NCI-H1092 (cell line): ENCODE measurements at places on chromosomes 4 and X.
A peak's percentile ranks its signal among the peaks of the same experiment; 100 is the strongest.

DNA sequence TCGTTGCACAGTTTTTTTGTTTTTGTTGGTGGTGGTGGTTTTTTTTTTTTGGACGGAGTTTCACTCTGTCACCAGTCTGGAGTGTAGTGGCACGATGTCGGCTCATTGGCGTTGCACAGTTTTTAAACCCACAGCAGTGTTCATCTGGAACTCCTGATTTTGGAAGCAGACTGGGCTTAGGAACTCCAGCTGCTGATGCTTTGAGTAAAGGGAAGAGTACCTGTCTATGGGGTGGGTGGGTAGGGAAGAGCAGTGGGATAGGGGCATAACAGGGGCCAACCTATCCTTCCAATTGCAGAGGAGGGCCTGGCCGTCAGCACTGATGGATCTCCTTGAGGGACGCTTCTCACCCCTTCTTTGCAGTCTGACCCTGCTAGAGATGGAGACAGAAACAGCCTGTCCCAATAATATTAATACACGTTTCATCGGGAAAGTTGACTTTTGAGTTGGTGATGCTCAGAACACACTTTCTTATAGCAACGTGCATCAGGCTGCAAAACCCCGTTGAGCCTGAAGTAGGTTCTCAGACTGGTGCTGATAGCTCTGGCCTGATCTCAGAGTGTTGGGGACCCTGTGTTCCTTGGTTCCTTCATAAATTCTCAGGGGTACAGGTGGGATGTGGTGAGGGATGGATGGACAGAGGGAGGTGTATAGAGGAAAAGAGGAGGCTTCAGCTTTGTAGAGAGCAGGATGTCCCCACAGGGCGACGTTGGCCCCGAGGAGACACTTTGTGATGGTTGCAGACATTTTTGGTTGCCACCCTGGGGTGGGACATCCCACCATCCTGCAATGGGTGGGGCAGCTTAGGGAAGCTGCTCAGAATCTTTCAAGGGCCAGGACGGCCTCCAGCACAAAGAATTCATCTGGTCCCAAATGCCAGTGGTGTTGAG lies 2.3 kb downstream of the CD99 start:
- no peak for DNase-seq

GRCh38 chr4:2249526-2250356 lies 7.8 kb upstream of the HAUS3 start:
- DNase-seq = no peak

- DNase-seq = no peak
Observed at GRCh38 chrX:117969328-117969727, 147.3 kb downstream of the KLHL13 start.

DNA sequence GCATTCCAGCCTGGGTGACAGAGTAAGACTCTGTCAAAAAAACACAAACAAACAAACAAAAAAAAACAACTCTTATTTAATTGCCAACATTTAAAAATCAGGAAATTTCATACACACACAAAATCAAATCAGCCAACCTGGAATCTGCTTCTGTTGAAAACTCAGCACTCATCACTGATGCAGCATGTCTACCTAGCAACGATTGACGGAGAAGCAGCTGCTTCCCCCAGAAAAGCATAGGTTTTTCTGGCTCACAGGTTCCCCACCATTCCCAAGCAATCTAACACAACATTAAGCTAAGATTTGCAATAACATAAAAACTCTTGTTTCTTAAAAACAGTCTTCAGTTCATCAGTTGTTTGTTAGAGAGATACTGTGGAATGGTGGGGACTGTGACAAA lies 143.6 kb downstream of the DHX15 start:
- no peak for DNase-seq

DNA sequence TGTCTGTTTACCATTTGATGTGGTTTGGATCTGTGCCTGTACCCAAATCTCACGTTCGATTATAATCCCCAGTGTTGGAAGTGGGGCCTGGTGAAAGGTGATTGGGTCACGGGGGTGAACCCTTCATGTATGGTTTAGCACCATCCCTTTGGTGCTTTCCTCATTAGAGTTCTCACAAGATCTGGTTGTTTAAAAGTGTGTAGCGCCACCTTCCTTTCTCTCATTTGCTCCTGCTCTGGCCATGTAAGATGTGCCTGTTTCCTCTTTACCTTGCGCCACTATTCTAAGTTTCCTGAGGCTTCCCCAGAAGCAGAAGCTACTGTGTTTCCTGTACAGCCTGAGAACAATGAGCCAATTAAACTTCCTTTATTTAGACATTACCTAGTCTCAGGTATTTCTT lies 610.7 kb upstream of the ADGRL3 start:
- no peak for DNase-seq

- DNase-seq = no peak
Observed at GRCh38 chrX:40150503-40150902, 52.7 kb upstream of the BCOR start.

- no peak for DNase-seq
Observed at GRCh38 chr4:127162741-127163140, 470.0 kb upstream of the INTU start.

- no peak for DNase-seq
Observed at GRCh38 chr4:1469607-1470392, 63.6 kb upstream of the NKX1-1 start.

DNA sequence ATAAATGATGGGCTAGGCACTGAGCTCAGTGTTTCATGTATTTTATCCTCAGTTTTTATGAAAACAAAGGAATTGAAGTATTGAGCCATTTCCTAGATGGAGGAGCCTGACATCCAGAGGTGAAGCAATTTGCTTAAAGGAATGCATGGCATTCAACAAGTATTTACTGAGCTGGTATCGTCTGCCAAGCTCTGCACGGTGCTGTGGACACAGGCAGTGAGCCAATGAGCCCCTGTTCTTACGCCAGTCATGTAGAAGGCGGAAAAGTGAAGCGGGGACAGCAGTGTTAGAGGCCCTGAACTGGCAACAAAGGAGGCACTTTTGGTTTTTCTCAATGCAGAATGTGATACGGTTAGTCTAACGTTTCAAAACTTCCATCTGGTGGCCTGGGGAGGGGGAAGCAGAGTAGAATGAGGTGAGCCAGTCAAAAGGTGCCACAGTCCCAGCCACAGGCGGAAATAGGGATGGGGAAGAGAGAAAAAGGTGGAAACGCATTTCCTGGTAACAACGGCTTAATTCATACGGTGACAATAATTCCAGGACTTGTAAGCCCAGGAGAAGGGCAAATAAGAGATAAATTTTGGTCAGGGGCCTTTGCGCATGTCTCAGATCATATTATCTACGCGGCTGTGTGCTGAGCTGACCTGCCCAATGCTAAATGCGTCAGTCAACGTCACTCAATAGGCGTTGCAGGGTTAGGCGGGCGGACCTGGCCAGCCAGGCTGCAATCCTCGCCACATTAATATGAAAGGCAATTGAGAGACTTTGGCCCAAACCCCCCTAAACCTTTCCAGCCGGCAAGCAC lies 133.9 kb downstream of the AFAP1 start:
- peak; percentile 26 for DNase-seq

DNA sequence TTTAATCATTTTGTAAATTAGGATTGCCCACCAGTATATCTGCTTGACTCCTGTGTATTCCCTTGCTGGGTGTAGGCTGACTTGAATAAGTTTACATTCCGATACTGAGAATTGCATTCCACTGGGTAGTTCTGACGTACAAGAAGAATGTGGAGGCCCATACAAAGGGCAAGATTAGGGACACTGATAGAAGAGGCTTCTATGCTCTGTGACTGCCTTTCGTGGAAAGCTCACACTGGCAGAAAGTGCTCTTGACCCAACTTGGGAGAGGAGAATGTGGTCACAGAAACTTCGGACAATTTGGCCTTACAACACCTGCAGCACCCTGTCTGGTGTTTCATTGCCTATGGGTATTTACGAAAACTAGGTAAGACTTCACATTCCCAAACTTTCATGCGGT lies 126.3 kb downstream of the RAPGEF2 start:
- DNase-seq = no peak

GRCh38 chrX:1591863-1592469 lies 562 bp downstream of the AKAP17A start:
- DNase-seq = no peak

GRCh38 chr4:26372525-26373172 lies 51.8 kb downstream of the RBPJ start:
- peak; percentile 19 for DNase-seq
